ENCODE measurements at places on chromosomes 2 and 18. TPM values are rescaled to one million over a fixed set of nuclear protein-coding genes. Genes with fewer than 3 reads are reported as not detected.

DNA sequence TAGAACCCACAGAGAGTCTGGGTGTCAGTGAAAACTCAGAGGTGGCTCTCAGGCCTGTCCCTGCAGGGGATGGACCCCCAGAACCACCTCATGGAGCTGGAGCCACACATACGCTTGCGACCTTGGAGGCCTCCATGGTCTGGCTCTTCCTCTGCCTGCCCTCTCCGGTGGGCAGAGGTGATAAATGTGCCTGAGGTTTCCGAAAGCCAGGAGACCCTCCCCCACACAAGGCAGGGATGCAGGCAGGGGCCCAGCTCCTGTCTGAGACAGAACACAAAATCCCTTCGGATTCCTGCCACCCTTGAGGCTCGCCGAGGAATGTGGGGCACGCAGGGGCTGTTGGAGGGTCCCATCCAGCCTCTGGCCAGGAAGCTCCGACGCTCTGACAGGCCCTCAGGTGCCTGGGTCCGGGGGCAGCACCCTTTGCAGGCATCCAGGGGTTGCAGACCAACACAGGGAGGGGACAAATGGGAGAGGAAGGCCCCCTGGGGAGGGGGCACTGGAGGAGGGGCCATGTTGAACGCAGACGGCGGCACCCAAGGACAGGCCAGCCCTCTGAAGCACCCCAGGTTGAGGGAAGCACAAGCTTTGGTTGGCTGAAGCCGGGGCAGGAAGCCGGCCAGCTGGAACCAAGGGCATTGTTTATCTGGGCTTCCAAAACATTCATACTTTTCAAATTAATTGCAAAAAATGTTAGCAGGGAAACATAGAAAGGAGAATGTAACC lies 4.1 kb upstream of the SNED1 start:
- no peak overlapping the region for H3K27ac ChIP-seq
- peaks cover 9% of the 10 kb centered on the region for H3K27me3 ChIP-seq
- H3K4me1 ChIP-seq = peaks cover 3% of the 10 kb centered on the region

DNA sequence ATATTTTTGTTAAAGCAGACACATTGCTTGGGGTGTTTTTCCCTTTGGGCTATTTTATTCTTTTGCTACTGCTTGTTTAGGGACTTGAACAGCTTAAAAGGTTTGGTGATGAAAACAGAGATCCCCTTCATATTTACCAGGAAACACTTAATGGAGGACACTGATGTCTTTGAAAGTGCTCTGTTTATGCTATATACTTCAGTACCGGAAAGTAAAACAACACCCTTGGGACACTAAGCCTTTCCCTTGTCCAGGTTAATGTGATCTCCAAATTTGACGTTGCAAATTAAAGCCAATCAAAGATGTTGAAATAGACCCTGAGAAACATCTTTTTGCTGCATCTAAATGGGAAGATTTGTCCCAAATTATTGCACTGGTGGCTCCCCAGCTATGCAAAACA lies 564.6 kb upstream of the PKDCC start:
- DNase-seq = no peak
- H3K36me3 ChIP-seq = no peaks in the 10 kb centered on the region
- H3K27ac ChIP-seq = no peak overlapping the region
- H3K27me3 ChIP-seq = no peaks in the 10 kb centered on the region

DNA sequence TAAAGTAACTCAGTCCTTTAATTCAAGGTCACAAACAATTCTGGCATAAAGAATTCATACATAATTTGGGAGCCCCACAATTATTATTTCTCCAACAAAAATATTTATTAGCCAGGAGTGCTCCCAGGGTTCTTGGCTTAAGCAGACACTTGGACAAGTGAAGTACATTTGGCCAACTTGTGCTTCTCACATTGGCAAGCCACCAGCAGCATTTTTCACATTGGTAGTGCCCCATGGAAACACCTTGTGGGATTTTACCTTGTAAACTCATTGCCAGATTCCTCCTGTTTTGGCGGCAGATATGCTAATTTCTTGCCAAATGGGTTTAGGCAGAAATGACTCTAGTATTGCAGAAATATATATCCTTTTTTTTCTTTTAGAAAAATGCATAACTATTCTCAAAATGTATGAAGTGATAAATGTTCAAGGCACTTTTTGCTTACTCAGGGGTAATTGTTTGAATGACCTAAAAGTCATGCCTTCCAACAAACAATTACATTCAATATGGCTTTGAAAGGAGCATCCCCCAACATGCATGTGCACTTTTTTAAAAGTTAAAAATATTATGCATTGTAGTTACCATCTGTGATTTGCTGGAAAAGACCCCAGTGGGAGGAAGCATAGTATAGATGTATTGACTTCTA lies 113.5 kb downstream of the CSRNP3 start:
- no peaks in the 10 kb centered on the region for H3K27me3 ChIP-seq
- H3K4me1 ChIP-seq = no peaks in the 10 kb centered on the region
- no peaks in the 10 kb centered on the region for H3K36me3 ChIP-seq
- no peak overlapping the region for H3K4me3 ChIP-seq
- no peak for DNase-seq
- no peak overlapping the region for H3K27ac ChIP-seq

DNA sequence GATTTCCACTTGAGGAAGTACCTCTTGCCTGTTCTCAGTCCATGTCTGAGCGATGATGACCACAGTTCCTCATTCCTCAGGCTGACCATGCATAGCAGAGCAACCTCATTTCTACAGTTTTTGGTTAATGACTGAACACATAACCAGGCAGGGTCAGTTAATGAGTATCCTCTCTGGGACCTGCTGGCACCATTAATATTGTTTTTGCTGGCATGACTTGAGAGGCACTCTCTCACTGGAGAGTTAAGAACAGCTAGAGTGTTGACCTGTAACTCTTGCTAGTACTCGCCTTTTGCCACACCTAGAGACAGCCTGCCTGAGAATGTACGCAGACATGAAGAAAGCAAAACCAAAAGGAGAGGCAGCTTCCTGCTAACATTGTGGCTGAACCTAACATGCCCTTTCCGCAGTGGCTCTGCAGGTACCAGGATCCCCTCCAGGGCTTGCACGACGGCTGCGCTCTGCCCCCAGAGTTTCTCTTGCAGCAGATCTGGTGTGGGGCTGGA lies 23.9 kb downstream of the PECR start:
- peak overlapping the region; percentile 64 for H3K4me3 ChIP-seq
- no peaks in the 10 kb centered on the region for H3K27me3 ChIP-seq
- peaks cover 41% of the 10 kb centered on the region for H3K4me1 ChIP-seq
- peak; percentile 71 for DNase-seq

GRCh38 chr2:217803653-217803960 lies 199.2 kb downstream of the TNS1 start:
- no peak for DNase-seq
- H3K27ac ChIP-seq = no peak overlapping the region
- no peak overlapping the region for H3K4me3 ChIP-seq
- no peaks in the 10 kb centered on the region for H3K27me3 ChIP-seq
- peaks cover 3% of the 10 kb centered on the region for H3K4me1 ChIP-seq

CENPA gene
- total RNA-seq = 43.1 TPM

ECEL1 gene
- total RNA-seq = not detected
